ENCODE measurements at places on chromosomes 7 and 10.
A peak's percentile ranks its signal among the peaks of the same experiment; 100 is the strongest.

DNA sequence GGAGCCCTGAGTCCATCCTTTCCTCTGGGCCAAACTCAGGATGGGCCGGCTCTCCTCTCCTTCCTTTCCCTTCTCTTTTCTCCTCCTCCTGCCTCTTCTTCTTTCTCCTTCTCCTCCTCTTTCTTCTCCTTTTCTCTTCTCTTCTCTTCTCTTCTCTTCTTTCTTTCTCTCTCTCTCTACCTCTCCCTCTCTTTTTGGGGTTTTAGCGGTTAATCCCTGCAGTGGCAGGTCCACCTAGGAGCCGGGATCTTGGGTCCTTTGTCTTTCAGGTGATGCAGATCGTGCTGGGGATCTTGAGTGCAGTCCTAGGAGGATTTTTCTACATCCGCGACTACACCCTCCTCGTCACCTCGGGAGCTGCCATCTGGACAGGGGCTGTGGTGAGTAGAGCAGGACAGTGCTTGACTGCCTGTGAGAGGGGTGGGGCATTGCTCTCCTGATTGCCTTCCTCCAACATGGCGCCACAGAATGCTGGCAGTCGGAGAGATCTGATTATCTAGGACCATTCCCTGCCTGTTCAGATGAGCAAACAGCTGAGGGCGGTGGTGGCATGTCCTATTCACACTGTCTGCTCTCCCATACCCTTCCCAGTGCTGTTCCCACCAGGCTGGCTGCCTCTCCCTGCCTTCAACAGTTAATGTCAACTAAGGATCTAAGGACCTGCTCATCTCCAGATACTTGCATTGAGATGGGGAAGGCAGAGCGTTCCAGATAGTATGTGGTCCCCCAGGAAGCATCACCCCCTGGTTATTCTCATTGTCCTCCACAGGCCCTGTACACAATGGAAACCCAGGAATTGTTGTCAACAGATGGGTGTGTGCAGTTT is 1.6 kb downstream of the TMEM176A start:
- DNase-seq: no peak

- DNase-seq: no peak
Measured at GRCh38 chr10:130630135-130630534, 493.9 kb downstream of the GLRX3 start.

DNA sequence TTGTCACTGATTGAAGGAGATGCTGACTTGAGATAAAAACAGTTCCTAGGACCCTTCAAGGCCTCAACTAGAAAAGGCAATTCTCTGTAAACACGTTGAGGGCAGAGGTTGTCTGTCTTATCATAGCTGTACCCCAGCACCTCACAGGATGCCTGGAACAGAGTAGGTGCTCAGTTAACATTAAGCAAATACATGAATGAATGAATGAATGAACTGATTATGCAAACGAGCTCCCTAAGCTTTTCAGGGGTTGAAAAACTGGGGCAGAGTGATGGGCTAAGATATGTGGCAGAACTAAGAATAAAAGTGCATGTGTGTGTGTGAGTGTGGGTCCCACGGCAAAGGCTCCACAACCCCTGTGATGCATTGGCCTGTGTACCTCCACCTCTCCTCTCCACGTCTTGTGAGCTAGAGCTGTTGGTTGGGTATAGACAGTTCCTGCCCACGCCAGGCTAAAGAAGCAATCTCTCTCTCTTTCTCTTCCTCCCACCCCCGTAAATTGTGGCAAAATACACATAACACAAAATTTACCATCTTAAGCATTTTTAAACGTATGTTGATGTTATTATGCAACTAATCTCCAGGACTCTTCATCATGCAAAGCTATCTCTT is 20.9 kb upstream of the SMC3 start:
- DNase-seq: no peak

DNA sequence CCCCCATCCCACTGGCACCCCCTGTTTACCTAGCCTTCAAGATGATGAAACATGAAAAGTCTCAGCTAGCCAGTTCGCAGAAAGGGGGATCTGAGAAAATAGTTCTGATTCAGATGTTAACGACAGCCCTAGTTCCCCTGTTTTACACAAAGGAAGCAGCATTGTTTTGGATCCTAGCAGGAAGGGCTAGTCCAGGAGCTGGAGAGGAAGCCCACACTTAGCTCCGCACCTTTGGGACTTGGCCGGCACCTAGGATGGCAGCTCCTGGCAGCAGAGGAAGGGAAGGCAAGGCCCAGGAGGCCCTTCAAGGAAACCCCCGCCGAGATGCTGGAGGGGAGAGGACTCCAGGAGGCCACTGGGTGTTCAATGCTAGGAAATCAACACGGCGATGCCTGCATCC is 29.0 kb upstream of the MGMT start:
- no peak for DNase-seq

GRCh38 chr10:77156406-77156879 is 481.2 kb downstream of the KCNMA1 start:
- peak; percentile 89 for DNase-seq

GRCh38 chr10:92848037-92848440 is 281 bp upstream of the EXOC6 start:
- DNase-seq: no peak

GRCh38 chr7:94792241-94792640 is 115.2 kb upstream of the PPP1R9A start:
- DNase-seq: no peak

Data from M059J (cell line).